Cardiac muscle cell (in vitro differentiated cells and primary cell): ENCODE measurements at places on chromosomes 3 and 15.
A peak's percentile ranks its signal among the peaks of the same experiment; 100 is the strongest.

DNA sequence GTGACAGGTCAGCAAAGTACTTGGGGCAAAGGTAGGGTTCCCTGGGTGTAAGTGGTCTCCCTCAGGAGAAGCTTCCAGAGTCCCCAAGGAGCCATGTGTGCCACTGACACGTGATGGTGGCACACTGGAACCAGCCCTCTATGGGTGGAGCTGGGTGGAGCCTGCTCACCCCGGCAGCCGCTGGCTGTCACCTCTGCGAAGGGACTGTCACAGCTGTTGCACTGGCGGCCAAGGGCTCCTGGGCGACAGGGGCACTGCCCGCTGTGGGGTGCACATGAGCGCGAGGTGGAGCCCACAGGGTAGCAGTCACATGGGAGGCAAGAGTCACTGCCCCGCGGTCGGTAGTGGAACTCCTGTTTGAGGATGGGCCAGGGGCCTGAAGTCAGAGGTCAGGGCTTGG lies 12.0 kb downstream of the CELSR3 start:
- H3K4me3 ChIP-seq = no peak overlapping the region
- no peaks in the 10 kb centered on the region for H3K36me3 ChIP-seq
- no peaks in the 10 kb centered on the region for H3K4me1 ChIP-seq

GRCh38 chr3:193377591-193377990 lies 962 bp downstream of the ATP13A5 start:
- no peak overlapping the region for H3K4me3 ChIP-seq
- no peak for DNase-seq
- no peaks in the 10 kb centered on the region for H3K4me1 ChIP-seq
- H3K36me3 ChIP-seq = no peaks in the 10 kb centered on the region
- no peak overlapping the region for H3K27ac ChIP-seq

DNA sequence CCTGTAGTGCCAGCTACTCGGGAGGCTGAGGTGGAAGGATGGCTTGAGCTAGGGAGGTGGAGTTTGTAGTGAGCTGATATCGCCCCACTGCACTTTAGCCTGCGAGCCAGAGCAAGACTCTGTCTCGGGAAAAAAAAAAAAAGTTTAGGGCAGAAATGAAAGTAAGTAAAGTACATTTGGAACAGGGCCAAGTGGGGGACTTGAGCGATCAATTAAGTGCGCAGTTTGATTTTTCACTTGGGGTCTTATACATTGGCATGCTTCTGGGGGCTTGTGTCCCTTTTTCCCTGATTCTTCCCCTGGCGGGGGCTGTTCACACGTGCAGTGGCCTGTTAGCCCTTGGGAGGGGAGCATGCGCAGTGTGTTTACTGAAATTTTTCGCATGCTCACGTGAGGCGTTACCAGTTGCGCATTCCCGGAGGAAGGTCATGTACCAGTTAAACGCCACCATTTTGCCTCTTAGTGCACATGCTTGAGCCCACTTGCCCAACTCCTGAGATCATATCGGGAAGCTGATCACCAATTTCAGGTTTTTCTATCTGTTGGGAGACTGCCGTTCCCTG lies 42.0 kb downstream of the GALNT15 start:
- H3K27me3 ChIP-seq = no peaks in the 10 kb centered on the region
- H3K36me3 ChIP-seq = no peaks in the 10 kb centered on the region
- DNase-seq = no peak
- H3K4me3 ChIP-seq = no peak overlapping the region

- H3K4me3 ChIP-seq = no peak overlapping the region
- DNase-seq = no peak
- H3K27ac ChIP-seq = peak overlapping the region; percentile 16
- H3K27me3 ChIP-seq = no peaks in the 10 kb centered on the region
These were observed 10.0 kb downstream of the RPL32 start for GRCh38 chr3:12831301-12831866.

DNA sequence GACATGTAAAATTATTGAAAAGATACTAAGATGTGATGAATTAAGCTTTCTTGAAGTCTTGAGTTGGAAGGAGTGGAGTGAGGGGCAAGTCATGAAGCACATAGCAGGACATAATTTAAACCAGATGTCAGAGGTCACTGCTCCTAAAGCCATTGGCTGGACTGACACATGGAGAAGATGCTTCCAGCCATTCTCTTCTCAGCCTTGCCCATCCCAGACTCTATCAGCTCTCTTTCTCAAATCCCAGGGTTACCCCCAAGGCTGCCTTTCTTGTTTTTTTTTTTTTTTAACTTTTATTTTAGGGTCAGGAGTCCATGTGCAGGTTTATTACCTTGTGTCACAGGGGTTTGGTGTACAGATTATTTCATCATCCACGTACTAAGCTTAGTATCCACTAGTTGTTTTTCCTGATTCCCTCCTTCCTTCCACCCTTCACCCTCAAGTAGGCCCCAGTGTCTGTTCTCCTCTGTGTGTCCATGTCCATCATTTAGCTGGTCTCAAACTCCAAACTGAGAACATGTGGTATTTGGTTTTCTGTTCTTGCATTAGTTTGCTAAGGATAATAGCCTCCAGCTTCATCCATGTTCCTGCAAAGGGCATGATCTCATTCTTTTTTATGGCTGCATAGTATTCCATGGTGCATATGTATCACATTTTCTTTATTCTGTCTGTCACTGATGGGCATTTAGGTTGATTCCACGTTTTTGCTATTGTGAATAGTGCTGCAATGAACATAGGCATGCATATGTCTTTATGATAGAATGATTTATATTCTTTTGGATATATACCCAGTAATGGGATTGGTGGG lies 18.9 kb downstream of the XIRP1 start:
- H3K4me3 ChIP-seq = no peak overlapping the region
- H3K36me3 ChIP-seq = no peaks in the 10 kb centered on the region
- H3K27ac ChIP-seq = no peak overlapping the region
- H3K27me3 ChIP-seq = no peaks in the 10 kb centered on the region
- DNase-seq = no peak

- no peaks in the 10 kb centered on the region for H3K4me1 ChIP-seq
- DNase-seq = peak; percentile 22
- H3K27me3 ChIP-seq = no peaks in the 10 kb centered on the region
- H3K36me3 ChIP-seq = no peaks in the 10 kb centered on the region
- no peak overlapping the region for H3K4me3 ChIP-seq
These were observed 817.0 kb downstream of the TUSC7 start for GRCh38 chr3:117526470-117527079.

DNA sequence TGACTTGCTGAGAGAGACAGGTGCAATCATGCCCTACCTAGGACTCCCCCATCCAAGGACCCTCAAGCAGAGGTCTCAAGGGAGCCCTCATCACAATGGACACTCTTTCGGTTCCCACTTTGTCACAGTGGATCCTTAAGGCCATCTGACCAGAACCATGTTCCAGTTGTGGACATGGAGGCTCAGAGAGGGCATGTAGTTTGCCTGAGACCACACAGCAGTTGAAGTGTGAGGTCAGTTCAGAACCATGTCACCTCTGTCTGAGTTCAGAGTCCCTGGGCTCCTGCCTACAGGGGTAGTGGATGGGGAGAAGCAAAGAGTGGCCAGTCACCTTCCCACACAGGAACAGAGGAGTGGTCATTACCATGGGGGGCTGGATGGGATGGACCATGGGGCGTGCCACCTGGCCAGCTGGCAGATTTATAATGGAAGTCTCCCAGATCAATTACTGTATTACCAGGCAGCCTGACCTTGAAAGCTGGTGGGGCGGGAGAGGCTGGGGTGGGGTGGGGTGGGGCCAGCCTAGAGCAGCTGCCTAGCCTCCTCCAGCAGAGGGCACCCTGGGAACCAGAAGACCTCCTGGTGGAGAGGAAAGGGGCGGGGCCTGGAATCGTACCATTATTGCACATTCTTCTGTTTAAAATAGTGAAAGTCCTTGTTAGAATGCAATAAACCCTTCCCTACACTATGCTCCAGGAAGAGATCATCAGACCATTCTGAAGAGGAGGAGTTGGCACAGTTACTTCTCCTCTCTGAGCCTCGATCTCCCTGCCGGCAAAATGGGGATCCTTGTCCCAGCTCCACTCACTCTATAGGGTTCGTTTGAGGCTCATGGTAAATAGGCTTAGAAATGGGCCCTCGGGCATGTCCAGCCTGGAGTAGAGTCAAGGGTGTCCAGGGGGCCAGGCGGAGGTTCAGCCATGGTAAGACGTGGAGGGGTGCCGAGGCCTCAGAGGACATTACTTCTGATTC lies 26.9 kb upstream of the LINGO1 start:
- no peak overlapping the region for H3K27ac ChIP-seq
- H3K4me3 ChIP-seq = no peak overlapping the region
- peak; percentile 81 for DNase-seq
- H3K4me1 ChIP-seq = peaks cover 3% of the 10 kb centered on the region
- H3K27me3 ChIP-seq = no peaks in the 10 kb centered on the region

DNA sequence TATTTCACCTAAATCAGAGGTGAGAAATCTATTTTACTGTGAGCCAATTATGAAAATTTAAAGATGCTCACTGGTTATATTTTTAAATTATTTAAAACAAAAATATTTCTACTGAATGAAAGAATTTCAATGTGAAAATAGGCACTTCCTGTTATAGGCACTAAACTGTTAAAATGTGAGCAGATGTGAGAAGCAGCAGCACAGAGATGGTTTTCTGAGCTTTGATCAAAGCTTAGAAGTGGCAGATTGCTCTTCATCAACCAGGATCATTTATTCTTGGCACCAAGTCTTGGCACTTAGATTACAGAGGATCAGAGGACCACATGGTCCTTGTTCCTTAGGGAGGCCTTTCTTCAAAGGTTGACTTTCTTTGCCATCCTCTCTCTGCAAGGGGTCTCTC lies 18.0 kb upstream of the TSC22D2 start:
- DNase-seq = no peak
- H3K4me3 ChIP-seq = no peak overlapping the region
- peaks cover 11% of the 10 kb centered on the region for H3K4me1 ChIP-seq
- no peaks in the 10 kb centered on the region for H3K36me3 ChIP-seq
- no peak overlapping the region for H3K27ac ChIP-seq
